Vagina (tissue), 2 donors: ENCODE measurements at places on chromosomes 16 and 17.

GRCh38 chr16:85297881-85298280, 185.6 kb upstream of the CIBAR2 start:
- no peaks in the 10 kb centered on the region for H3K36me3 ChIP-seq
- peaks cover 10% of the 10 kb centered on the region for H3K4me1 ChIP-seq
- H3K4me3 ChIP-seq, result no peak overlapping the region

- peaks cover 35% of the 10 kb centered on the region for H3K36me3 ChIP-seq
- H3K4me3 ChIP-seq, result no peak overlapping the region
- H3K4me1 ChIP-seq, result no peaks in the 10 kb centered on the region
- DNase-seq, result no peak
Measured at GRCh38 chr16:22346483-22346882, 27.9 kb downstream of the CDR2 start.

DNA sequence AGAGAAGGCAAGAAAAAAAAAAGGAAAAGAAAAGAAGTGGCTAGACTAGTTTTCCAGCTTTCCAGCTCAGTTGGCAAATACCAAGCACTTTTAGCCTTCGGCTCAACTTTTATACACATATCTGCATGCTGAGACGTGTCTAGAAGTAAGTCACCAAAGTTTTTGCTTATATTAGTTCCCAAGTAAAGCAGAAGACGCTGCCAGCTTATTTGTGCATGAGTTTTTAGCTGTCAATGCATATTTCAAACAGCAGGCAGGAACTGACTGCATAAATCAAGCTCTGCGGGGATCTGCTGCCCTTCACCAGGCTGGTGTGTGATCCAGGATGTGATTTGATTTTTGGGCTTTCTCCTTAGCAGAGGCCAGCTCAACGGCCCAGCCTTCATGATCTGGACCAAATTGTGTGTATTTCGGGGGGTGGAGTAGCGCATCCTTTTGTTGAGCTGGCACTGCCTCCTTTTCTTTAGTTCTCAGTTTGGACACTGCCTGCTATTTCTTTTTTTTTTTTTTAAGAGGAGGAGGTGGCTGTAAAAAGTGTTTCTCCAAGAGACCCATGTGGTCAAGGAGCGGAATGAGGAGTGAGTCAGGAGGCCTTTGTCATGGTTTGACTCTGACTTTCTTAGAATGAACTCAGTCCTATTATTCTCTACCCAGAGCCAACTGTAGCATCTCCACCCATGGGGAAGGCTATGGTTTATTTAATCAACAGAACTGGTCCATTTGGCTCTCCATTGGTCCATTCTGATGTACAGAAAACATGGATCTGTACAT, 162.6 kb upstream of the XYLT1 start:
- peaks cover 12% of the 10 kb centered on the region for H3K4me1 ChIP-seq
- H3K27me3 ChIP-seq, result no peaks in the 10 kb centered on the region
- no peak overlapping the region for H3K27ac ChIP-seq
- no peaks in the 10 kb centered on the region for H3K36me3 ChIP-seq
- no peak overlapping the region for H3K4me3 ChIP-seq

DNA sequence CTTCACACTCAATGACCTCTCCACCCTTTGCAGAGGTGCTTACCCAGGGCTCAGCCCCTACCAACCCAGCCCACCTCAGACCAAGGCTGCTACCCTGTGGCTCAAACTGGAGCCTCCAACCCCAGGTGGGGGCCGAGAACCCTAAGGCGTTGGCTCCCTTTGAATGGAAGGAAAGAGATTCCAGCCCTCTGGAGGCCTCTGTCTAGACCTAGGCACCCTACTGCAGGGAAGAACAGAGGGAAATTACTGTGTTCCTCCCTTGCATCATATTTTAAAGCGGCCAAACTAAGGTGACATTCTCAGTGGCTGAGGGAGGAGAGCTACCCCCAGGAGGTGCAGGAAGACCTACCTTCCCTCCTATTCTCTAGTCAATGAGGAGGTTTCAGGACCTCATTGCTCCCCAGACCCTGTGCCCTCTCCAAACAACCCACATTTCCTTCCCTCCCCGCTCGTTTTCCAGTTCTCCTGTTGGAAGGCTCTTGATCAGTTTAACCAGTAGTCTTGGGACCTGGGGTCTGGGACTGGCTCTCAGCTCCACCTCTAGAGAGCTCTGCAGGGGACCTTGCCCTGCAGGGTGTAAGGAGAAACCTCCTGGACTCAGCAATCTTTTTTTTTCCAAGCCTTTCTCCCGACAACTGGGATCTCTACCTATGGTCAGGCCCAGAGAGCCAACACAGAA, 5.5 kb upstream of the HOXB8 start:
- peaks cover 20% of the 10 kb centered on the region for H3K4me1 ChIP-seq
- peaks cover 11% of the 10 kb centered on the region for H3K27me3 ChIP-seq
- no peaks in the 10 kb centered on the region for H3K36me3 ChIP-seq
- no peak overlapping the region for H3K4me3 ChIP-seq
- DNase-seq, result no peak

DNA sequence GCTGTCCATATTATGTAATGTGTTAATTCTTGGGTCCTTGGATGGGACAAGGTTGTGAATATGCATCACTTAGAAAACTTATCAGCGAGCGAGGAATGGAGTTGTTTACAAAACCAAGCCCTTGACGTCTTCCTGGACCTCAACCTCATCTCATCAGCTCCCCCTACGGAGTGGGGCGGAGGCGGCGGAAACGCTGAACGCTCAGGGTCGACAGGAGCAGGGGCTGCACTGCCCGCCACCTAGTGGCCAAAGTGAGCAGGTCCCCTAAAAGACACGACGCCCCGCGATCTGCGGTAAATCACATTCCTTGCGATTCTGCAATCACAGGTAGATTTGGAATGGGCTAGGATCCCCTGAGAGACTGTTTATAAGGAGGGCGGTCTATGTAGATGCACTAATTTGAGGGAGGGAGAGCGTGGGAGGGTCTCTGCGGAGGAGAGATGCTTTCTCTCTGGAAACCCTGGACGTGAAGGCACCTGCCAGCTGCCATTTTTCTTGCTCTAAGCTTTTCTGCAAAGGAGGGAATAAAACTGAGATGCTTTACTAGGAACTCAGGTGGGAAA, 5.4 kb upstream of the ICAM2 start:
- H3K27ac ChIP-seq, result no peak overlapping the region
- peak; percentile 84 for DNase-seq
- H3K27me3 ChIP-seq, result no peaks in the 10 kb centered on the region
- H3K4me1 ChIP-seq, result peaks cover 10% of the 10 kb centered on the region
- no peaks in the 10 kb centered on the region for H3K36me3 ChIP-seq

DNA sequence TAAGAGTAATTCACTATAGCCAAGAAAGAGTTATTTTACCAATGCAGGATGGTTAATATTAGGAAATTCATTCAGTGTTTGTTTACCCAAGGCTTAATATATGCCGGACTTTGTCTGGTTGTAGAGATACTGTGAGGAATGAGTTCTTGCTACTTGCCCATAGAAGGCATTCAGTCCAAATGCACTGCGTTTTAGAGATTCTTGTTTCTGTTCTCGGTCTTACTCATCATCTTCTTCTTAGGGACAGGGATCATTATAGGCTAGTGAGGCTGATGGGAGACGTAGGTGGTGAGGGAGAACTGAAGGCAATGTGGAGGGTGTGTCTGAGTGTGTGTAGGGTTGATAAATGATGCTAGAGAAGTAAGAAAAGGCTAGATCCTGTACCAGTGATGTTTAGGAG, 90.7 kb downstream of the OR1D5 start:
- H3K36me3 ChIP-seq, result no peaks in the 10 kb centered on the region
- H3K4me3 ChIP-seq, result no peak overlapping the region
- H3K27ac ChIP-seq, result no peak overlapping the region
- no peaks in the 10 kb centered on the region for H3K27me3 ChIP-seq

GRCh38 chr16:22184615-22184968, 21.5 kb upstream of the EEF2K start:
- H3K4me1 ChIP-seq, result peaks cover 14% of the 10 kb centered on the region
- H3K36me3 ChIP-seq, result no peaks in the 10 kb centered on the region
- H3K27ac ChIP-seq, result no peak overlapping the region
- no peak overlapping the region for H3K4me3 ChIP-seq
- DNase-seq, result no peak
- H3K27me3 ChIP-seq, result no peaks in the 10 kb centered on the region

DNA sequence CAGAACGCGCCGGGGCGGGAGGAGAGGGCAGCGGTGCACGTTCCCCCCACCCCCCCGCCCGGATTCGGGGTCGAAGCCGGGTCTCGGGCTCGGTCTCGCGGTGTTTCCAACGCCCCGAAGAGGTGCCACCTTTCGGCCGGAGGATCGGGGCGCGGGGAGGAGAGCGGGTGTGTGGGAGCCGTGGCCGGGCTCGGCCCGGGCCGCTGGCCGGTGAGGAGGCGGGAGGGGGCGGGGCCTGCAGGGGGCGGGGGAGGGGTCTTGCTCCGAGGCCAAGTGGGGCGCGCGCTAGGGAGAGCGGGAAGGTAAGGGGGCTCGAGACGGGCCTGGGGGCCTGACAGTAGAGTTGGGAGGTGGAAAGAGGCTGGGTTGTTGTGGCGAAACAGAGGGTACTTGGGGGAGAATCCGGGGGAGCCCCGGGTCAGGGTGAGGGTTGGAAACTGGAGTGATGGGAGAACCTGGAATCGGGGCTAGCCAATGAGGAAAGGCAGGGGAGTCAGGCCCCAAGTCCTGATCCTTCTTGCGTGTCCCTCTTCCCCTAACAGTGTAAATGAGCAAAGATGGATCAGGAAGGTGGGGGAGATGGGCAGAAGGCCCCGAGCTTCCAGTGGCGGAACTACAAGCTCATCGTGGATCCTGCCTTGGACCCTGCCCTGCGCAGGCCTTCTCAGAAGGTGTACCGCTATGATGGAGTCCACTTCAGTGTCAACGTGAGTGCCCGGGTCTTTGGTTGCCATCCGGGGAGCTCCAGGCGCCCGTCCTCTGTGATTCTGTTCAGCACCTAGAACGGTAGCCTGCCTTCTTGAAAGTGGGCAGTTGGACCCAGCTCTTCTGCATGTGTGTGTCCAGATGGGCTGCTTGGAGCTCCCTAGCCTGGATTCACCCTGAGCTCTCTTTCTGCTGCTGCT, 873 bp downstream of the SETD1A start:
- H3K4me3 ChIP-seq, result peak overlapping the region; percentile 85
- H3K27me3 ChIP-seq, result no peaks in the 10 kb centered on the region
- H3K4me1 ChIP-seq, result peaks cover 31% of the 10 kb centered on the region
- DNase-seq, result no peak

GRCh38 chr16:86733546-86734254, 155.4 kb downstream of the FOXL1 start:
- no peaks in the 10 kb centered on the region for H3K4me1 ChIP-seq
- H3K36me3 ChIP-seq, result no peaks in the 10 kb centered on the region
- no peak for DNase-seq
- H3K27ac ChIP-seq, result no peak overlapping the region
- H3K27me3 ChIP-seq, result no peaks in the 10 kb centered on the region
- no peak overlapping the region for H3K4me3 ChIP-seq

DNA sequence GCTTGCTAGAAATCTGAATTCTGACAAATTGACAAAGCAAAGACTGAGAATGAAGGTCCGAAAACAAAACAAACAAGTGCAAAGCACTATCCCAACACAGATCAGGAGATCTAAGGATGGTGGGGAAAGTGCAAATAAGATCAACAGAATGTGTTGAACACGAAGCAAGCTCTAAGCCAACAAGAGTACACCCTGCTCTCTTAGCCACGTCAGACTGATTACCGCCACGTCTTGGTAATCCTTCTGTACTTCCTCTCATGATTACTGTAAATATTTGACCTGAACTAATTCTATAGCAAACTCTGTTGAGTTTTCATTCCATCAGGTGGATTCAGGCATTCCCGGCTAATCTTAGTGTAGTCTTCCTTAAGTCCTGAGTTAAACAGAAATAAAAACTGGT, 34.3 kb upstream of the ERCC4 start:
- no peaks in the 10 kb centered on the region for H3K36me3 ChIP-seq
- H3K4me1 ChIP-seq, result peaks cover 8% of the 10 kb centered on the region
- H3K27ac ChIP-seq, result no peak overlapping the region
- no peak overlapping the region for H3K4me3 ChIP-seq
- H3K27me3 ChIP-seq, result no peaks in the 10 kb centered on the region
- DNase-seq, result no peak

DNA sequence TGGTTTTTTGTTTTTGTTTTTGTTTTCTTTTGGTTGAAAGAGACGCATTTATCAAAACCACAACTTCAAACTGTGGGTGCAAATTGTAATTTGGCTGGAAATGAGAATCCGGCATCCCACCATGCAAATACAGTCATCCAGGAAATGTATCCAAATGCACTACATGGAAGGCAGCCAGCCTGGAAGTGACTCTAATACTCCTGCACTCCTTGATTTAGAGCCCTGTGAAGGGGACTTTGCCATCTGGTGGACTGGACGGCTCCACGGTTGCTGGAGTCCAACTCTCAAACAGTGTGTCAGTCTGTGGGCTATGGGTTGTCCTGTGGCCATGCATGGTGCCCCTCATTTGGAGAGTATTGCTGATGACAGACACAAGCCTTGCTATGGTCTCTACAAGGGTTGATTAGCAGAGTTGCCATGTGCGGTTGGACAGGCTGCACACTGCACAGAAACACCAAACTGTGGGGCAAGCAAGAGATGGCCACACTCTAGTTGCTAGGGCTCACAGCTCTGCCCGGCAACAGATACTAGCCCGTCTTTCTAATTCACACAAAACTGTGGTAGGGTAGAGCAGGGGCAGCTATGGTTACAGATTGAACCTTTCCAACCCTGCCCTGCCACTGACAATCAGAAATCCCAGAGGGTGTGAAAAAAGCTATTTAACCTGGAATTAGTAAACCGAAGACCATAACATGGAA, 62.4 kb downstream of the VAT1L start:
- H3K27me3 ChIP-seq, result no peaks in the 10 kb centered on the region
- H3K36me3 ChIP-seq, result no peaks in the 10 kb centered on the region
- H3K4me1 ChIP-seq, result no peaks in the 10 kb centered on the region
- no peak for DNase-seq

DNA sequence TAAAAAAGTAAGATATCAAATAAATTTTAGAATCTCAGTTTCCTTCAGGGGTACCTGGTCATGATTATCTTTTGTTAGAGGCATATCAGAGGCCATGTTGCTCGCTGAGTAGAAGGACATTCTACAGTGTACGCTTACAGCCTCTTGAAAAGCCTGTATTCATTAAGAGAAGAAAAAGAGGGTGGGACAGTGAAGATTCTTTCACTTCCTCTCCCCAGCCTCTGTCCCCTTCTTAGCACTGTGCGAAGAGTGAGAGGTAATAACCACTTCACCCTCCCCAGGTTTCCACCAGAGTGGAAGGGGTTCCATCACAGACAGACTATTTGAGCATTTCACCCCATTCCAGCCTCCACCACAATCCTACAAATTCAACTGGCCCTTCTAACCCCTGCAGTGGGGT, 4.8 kb upstream of the LPO start:
- no peaks in the 10 kb centered on the region for H3K36me3 ChIP-seq
- no peak overlapping the region for H3K4me3 ChIP-seq
- H3K27ac ChIP-seq, result no peak overlapping the region
- DNase-seq, result no peak
- no peaks in the 10 kb centered on the region for H3K27me3 ChIP-seq

DNA sequence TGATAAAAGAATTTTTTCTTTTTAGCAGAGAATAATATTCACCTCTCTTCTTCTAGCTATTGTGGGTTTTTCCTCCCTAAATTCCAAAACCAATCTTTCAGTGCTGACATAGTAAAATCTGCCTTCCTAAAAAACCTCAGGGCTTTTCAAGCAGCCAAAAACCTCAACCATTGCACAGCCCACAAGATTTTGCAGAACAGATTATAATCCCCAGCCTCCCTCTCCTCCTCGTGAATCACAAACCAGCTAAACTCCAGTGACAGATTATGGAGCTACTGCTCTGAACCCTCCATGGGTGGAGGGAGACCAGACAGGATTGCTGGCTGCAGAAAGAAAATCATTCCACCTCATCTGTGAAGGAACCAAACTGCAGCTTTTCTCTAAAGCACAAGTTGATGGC, 341.6 kb downstream of the SOX9 start:
- no peak overlapping the region for H3K4me3 ChIP-seq
- H3K27ac ChIP-seq, result no peak overlapping the region
- peaks cover 18% of the 10 kb centered on the region for H3K4me1 ChIP-seq
- no peak for DNase-seq

GRCh38 chr16:30066761-30067583, 1.4 kb downstream of the ALDOA start:
- H3K36me3 ChIP-seq, result peaks cover 49% of the 10 kb centered on the region
- peak overlapping the region; percentile 99 for H3K27ac ChIP-seq
- no peak for DNase-seq
- no peaks in the 10 kb centered on the region for H3K27me3 ChIP-seq
- H3K4me3 ChIP-seq, result peak overlapping the region; percentile 100
